Stimulated activated CD4-positive, alpha-beta T cell treated with anti-CD3 and anti-CD28 coated beads, Interleukin-1b, Interleukin-23, amount 100 ng/mL, for 1 hour (primary cell): ENCODE measurements at places on chromosomes 6 and 20.

- DNase-seq, result no peak
Observed at GRCh38 chr6:2970753-2971419, 481 bp downstream of the SERPINB6 start.

DNA sequence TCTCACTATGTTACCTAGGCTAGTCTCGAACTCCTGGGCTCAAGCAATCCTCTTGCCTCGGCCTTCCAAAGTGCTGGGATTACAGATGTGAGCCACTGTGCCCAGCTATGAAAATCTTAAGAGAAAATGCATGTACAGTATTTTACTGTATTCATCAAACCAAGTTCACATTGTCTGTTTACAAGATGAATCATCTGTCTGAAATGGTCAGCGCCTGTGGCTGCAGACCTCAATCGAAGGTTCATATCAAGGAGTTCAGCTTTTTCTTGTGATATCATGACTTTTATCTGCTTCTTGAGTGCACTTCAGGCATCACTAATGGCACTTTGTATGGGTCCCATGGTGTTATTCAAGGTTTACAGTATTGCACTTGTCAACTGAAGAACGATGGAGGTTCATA lies 155.1 kb downstream of the SLC16A10 start:
- no peak for DNase-seq

DNA sequence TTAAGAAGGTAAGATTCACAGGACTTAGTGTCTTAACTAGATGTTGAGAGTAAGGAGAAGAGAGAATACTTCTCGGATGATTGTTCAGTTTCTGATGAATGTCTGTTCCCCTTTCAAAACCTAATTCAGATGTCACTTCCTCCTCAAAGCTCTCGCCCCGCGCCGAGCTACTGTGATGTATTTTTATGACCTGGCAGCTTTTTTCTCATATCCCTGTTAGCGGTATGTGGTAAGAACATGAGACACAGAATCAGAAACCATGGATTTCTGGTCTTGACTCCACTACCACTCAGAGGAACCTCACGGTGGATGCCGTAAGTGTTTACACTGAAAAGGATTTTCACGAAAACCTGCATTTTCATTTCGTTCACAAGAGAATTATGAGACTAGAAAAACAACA lies 48.4 kb downstream of the CEP43 start:
- DNase-seq, result no peak

DNA sequence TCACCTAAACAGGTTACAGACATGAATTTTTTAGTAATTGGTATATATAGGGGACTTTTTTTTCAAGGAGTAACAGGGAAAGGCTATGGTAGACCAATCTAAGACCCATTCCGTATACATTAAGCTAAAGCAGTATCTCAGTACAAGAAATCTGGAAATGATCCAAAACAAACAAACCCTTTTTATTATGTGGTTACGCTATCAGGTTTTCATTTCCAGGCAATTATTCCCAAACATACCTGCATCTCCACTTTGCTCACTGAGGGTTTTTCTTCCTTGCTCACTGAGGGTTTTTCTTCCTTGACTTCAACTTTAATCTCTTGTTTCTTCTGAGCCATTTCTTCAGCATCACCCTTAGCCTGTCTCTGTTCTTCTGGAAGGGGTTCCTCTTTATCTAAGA lies 107.3 kb downstream of the EPB41L2 start:
- DNase-seq, result no peak

DNA sequence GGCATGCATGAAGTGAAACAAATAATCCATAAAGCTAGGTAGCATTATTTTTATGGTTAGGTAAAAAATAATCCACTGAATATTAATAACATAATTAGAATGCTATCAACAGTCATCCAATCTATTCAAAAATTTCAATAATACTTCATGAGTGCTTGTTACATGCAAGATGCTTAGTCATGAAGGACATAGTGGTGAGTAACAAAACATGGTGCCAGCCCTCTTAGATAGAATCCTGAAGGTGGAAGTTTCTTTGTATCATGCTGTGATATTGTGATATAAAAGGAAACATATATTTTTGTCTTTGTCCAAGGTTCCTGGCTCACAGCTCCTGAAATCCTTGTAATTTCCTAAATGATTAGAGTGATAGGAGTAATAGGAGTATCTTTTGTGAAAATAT lies 14.9 kb downstream of the RCAN2 start:
- DNase-seq, result no peak

GRCh38 chr6:5958921-5959320 lies 47.8 kb downstream of the NRN1 start:
- no peak for DNase-seq

DNA sequence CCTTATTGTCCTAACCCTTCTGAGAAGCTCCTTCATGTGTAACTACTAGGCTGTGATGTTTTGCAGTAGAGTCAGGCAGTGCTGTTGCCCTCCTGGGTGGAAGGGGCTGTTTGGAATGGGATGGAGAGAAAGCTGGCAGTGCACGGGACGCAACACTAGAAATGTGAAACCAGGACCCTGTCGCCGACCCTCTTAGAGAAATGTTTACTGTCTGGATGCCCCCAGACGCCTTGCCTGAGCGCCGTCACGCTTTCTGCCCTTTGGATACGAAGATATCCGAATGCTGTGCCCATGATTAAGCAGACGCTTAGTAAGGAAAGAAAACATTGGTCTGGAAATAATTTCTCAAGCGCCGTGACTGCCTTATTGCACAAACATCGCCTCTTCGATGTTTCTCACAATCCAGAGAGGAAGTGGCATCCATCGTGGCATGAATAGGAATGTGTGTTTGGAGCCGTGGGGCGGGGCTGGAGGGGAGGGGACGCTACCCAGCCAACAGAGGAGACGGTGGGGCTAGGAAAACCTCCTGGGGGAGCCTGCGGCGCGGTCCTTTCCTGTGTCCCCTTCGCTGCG lies 661 bp upstream of the PPP1R14C start:
- no peak for DNase-seq

DNA sequence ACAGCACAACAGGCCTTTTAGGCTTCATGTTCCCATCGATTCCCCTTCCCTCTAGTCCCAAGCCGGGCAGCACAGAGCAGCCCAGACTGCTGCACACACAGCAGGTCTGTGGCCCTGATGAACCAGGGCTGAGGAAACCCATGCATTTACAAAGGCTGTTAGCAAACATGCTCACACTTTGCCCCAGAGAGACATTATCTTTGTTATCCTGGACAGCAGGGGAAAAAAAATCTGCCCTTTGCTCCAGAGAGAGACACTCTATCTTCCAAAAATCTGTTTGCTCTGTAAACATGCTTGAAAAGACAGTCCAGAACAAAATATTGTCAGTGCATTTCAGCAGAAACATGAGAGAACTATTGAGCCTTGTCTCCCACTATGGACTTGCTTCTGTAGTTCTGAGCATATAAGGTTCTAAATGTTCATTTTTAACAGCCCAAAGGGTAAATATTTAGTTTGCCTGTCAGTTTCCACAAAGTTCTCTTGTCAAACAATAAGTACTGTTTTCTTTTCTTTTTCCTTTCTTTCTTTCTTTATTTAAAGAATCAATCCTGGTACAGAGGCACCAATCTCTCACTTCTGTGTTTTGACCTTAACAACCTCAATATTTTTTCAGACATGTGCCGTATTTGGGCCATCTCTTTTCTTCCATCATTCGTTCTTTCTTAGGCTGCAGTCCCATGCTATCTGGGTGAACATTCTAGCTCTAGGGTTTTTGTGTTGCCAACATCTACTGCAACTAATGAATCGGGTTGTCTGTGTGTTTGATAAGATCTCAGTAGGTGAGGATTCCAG lies 468.0 kb downstream of the EPM2A start:
- DNase-seq, result no peak

DNA sequence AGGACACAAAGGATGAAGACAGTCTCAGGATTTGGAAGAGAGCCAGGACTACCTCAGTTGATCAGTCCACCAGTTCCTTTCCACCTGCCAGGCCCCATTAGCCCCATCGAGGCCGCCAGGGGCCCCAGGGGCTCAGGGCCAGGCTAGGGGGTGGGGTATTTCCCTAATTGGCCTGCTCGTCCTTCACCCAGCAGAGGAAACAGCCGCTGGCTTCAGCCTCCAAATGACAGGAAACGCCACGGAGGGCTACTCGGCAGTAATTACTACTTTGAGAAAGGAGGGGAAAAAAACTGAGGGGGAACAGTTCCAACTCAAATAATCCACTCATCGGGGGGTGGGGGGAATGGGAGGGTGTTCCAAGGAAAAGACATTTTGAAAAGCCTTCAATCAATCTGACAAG lies 42.7 kb downstream of the MAFB start:
- DNase-seq, result no peak

DNA sequence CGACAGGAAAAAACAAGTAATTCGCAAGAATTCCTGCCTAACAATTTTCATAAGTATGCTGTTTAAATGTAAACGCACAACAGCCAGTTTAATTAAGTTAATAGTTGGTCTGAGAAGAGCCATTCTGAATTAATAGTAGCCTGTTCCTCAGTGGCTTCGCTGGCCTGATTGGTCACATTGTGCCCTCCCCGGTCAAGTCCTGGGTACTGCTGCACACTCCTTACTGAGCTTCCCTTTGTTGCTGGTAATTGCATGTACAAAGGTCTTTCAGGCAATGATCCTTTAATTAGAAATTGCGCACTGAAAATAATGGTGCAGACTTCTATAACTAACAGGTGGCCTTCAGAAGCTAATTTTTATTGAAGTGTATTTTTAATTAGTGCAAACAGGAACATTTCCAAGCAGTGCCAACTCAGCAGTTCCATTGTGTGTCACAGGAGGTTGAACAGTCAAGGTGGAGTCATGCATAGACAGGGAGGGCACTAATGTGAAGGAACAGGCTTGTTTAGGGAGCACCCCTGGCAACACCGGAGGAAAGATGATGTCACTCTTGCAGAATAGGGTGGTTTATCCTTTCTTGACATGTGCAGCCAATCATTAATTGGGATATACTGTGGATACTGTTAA lies 92.6 kb upstream of the SLC22A23 start:
- no peak for DNase-seq

- no peak for DNase-seq
Observed at GRCh38 chr6:62393608-62394007, 107.6 kb upstream of the KHDRBS2 start.

DNA sequence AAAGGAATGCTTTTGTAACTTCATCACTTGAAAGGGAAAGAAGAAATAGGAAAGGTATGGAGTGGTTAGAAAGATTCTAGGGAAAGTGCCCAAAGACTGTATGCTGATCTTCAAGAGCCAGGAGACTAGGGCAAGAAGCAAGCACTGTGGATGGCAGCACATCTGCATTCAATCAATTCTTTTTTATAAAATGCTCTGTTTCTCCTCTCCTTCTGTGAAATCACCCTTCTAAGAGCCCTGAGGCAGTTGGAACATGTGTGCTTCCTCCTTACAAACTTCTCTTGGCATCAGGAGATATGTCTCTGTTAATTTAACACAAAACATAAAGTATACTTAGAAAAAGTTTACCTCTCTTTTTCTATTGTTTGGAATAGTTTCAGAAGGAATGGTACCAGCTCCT lies 1162.2 kb upstream of the GJE1 start:
- DNase-seq, result no peak

DNA sequence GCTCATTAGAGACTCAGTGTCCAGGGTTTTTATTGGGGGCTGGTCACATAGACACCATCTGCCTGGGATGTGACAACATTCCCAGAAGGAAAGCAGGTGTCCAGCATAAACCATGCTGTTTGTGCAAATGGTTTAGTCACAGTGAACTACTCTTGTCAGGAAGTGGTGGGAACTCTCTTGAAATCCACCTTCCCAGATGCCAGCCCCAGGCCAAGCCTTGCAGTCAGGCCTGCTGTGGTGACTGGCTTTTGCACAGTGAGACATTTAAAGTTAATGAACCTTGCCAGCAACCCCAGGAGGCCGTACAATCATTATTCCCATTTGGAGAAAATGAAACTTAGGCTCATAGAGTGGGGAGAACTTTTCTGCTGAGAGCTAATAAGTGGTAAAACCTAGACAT lies 242.5 kb upstream of the KCNG1 start:
- no peak for DNase-seq

DNA sequence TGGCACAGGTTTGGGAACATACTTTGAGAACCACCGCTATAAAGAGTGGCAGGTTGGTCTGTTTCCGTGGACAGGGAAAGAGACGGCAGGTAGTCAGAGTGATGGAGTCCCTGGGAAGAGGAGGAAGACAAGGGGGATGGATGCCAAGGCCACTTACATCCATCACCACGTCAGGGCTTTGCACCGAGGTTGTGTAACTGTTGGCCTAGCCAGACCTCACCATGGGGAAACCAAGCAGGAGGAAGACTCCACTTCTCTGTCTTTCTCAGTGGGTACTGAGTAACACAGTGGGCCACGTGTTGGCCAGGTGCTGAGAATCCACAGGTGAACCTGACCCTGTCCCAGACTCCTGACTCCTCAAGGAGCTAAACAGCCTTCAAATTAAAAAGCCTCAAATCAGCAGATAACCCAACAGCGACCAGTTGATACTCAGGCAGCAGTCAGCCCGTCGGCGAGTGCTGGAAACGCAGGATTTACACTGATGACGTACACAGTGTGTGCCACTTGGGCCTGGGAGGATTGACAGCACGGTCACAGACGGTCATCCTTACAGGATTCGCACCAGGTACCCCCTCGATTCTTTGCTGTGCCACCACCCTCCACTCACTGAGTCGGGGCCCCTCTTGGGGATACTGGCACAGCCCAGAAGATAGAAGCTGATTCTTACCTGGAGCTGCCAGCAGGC lies 134.6 kb upstream of the SNX9 start:
- DNase-seq, result no peak

DNA sequence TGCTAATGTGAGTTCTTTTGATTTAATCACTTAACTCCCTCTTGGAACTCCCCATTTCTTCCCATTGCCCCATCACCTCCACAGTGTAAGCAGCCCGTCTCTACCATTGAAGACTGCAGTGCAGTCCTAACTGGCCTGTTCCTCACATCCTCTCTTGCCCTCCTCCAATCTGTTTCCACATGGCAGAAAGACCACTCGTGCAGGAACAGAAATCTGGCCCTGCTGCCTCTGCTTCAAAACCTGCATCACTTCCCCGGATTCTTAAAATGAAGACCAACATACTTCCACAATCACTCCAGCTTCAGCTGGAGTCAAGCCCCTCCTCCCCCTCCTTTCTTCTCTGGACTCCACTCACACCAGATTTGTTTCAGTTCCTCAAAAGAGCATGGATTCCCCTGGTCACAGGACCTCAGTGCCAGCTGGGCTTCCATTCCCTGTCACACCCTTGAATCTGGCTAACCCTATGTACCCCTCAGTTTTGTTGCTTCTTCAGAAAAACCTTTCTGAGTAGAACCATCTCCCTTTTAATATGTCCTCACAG lies 802.3 kb downstream of the MAFB start:
- DNase-seq, result no peak

DNA sequence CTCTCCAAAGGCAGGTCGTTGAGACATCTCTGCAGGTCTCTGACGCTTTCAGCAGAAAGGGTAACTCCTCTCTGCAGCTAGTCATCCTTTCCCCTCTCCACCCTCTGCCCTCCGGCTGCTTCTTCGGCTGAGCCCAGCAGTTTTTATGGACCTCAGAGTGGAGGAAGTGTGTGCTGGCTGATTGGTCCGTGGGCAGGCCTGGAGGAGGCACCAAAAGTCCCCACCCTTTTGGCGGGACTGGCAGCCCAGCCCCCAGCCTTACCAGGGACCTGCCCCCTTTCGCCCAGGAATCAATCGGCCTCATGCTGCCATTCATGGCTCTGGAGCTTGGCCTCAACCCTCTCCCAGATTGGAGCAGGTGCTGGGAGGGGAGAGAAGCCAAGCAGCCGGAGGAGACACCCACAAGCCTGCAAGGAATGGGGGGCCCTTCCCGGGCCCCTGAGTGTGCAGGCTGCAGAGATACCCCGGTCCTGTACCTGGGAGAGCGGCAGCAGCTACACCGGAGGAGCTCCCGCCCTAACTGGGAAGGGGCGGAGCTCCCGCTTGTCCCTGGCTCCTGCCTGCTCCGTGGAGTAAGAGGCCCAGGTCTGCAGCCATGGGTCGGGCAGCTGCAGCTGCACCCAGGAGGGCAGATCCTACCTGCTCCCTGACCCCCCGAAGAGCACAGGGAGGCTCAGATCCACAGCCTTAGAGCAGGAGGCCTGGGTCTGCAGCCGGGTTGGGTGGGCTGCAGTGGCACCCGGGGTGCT lies 170.3 kb upstream of the SOX4 start:
- DNase-seq, result no peak
